ENCODE measurements at places on chromosomes 3 and 15.

DNA sequence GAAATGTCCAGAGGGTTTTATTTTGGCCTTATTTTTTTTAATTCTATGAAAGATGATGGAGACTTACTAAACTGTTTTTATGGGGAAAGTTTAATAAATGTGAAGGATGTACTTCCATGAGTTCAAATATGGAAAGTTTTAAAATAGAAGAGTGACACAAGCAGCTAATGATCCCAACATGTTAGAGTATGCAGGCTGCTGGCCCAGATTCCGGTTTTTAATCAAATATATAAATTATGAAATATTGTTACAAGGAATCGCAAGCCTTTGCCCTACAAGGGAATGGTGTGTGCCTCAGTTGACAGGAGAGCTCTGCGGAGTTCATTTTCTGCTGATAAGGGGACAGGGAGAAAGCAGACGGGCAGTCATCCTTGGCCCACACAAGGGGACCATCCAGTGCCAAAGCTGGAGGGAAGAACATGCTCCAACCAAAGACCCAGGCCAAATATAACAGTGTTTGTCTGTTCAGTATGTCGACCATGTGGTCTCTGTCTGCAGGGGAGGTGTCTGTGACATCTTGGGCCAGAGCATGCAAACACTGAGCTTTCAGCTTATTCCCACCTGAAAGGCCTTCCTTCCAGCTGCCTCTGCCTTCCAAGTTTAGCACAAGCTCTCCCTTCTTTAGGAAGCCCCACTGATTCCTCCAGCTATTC, 69.8 kb downstream of the SSUH2 start:
- DNase-seq = no peak

GRCh38 chr3:124579641-124580040, 150.6 kb upstream of the UMPS start:
- DNase-seq = no peak

GRCh38 chr15:73681063-73681462, 3.1 kb upstream of the CD276 start:
- DNase-seq = no peak

DNA sequence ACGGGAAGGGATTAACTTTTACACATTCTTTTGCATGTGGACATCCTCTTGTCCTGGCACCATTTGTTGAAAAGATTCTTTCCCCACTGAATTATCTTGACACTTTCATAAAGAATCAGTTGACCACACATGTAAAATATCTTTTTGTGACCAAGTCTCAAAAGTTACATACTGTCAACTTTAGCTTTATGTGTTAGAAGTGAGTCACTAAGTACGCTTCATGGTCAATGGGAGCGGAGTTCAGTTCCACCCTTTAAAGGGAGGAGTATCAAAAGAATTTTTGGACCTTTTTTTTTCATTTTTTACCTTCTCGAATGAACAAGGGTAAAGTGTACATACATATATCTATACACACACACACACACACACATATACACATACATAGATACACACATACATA, 35.4 kb downstream of the MAPK6 start:
- no peak for DNase-seq

DNA sequence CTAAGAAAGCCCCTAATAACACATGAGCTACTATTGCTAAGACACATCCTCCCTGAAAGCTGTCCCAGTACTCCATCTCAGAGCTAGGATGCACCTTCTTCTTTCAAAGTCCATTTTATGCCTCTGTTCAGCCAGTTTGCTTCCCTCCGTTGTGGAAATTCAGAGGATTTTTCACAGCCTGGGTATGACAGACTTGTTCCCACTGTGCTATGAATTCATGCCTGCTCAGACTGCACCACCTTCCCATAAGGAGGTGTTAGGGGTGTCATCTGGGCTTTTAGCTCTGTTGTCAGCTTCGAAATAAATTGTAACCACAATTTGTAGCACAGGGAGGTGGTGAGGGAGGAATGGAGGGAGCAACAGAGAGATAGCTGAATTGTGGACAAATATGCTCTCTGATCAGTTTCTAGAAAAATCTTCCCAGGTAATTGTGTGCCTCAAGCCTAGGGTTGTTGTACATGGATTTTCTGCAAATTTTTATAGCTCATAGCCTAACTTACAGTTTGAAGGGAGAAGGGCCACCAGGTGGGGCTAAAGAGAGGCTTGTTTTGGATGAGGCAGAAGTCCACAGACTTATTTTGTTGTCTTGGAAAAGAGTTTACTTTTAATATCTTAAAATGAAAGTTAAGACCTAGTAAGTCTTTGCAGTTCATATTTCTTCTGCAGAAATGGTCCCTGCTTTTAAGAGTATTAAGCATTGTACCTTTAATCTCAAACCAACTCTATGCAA, 462.0 kb downstream of the PDCD6IP start:
- peak; percentile 75 for DNase-seq

- peak; percentile 75 for DNase-seq
These were observed 2.3 kb upstream of the MBNL1 start for GRCh38 chr3:152266221-152266995.

- no peak for DNase-seq
These were observed 277.0 kb upstream of the LRRC3B start for GRCh38 chr3:26345613-26346012.

DNA sequence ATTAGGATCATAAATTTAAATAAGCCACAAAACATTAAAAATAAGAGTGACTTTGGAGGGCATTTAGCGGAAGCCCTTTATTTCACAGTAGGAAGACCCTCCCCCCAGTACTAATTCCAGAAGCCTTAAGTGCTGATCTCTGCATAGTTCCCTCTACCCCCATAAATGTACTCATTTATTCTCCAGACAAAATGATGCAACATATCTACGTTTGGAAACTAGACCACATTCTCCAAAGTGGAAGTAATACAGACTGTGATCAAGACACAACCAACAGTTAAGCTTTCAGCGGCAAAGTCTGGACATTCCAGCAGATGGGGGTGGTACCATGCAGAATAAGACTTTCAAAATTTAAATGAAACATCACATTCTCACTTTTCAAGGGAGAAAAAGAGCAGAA, 44.8 kb upstream of the RPS17 start:
- DNase-seq = no peak

GRCh38 chr3:59186725-59187124, 136.9 kb upstream of the CFAP20DC start:
- DNase-seq = no peak

- no peak for DNase-seq
These were observed 184.9 kb downstream of the SOX2 start for GRCh38 chr3:181896605-181897004.

DNA sequence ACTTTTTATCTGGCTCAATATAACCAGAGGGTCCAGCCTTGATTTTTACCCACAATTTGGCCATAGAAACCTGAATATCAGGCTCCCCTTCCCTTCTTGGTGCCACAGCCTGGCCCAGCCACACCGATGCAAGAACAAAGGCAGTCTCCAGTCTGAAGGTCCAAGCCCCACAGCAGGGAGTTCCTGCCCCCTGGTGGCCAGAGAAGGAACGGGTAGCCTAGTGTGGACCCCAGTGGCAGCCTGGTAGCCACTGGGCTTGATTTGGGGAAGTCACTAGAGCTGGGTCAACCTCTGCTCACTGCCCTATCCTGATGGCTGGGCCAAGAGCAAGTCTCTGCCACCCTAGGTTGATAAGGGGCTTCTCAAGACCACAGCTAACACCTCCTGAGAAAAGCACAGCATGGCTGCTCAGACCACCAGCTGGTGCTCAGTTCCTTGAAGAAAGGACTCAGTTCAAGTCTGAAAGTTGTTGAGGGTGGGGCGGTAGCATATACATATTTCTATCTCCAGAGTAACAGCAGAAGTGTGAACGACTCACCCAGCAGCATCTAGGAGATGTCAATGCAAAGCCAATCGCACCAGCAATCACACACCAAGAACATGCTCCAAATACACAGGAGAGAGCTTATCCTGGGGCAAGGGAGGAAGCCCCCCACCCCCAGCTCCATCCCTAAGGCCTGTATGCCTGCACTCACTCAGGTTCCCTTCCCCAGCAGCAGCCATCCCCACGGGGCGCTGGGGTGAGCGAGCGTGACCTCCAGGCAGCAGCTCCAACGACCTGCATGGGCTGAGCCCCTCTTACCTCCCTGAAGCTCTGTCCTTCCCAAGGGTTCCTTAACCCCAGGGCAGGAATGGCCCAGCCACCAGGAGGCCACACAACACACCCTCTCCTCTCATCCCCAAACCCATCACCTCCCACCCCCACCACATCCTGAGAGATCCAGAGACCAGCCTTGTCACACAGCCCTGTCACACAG, 7.6 kb downstream of the PFKFB4 start:
- DNase-seq = peak; percentile 85

GRCh38 chr15:35514759-35515158, 31.2 kb downstream of the DPH6 start:
- no peak for DNase-seq

DNA sequence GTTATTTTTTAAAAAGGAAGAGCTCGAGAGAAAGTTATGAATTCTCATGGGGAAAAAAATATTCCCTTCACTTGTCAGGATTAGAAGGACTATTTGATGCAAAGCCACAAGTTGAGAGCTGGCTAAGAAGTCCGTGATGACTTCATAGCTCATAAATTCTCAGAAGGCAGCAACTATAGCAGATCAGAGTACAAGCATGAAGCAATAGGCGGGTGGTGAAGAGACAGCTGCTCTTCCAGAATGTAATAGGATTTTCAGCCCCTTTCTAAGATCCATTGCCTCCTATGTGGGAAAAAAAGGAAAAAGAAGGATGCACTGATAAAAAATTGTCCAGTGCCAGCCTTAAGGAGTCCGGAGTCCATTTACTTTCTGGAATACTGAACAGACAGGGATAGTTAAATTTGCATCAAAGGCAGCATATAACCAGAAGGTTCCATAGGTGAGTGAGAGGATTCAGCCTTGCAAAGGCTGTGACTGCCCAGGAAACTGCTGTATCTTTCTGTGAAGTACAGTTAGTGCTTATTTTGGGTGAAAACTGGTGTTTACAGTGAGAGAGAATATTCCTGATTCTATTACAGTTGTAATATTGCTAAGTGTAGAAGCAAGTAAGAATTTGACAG, 929.5 kb upstream of the ALCAM start:
- DNase-seq = no peak

DNA sequence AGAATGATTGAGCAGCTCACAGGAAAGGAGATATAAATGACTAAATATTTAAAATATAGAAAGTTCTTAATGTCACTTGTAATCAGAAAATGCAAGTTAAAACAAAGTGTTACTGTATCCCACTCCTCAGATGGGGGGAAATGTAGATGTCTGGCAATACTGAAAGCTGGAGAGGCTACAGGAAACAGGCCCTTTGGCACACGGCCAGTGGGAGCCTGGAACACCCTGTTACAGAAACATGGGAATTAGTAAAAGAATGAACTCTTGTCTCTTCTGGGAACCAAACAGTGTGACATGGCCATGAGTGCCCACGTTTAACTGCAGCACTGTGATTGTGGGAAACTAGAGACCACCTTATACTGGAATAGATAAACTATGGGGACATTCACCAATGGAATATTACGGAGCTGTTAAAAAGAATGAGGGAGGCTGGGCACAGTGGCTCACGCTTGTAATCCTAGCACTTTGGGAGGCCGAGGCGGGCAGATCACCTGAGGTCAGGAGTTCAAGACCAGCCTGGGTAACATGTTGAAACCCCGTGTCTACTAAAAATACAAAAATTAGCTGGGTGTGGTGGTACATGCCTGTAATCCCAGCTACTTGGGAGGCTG, 50.2 kb downstream of the CDCP1 start:
- DNase-seq = no peak

DNA sequence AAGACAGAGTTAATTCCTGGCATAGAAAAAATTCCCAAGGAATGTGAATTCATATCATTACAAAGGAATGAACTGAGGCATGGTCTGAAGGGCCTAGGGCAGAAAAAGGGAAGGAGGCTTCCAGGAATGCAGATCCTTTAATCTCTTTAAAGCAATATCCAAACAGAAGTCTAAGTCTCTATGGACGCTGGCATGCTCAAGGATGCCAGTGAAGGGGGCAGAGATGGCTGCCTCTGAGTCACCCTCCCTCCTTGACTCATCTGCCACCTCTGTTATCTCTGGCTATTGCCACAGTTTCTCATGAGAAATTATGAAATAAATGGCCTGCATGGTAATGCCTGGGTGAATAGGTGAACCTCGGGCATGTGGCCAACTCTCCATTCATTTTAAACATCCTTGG, 96.3 kb upstream of the BCL6 start:
- DNase-seq = no peak

DNA sequence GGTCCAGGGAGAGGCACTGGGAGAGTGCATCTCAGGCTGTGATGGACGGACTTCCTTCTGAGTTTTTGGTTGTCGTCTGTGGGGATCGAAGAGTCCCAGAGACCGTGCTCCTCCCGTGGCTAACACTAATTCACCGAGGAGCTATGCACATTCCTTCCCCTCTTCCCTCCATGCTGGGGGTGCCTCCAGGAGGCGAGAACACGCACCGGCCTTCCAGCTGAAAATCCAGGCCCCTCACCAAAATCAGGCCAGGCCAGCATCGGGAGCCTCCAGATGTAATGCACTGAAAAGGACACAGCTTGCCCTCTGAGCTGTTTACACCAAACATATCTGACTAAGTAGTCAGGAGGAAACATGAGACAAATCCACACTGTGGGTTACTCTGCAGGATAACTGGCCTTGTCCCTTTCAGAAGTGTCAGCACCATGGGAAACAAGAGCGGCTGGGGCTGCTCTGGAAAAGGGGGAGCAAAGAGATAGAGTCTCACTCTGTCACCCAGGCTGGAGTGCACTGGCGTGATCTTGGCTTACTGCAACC, 5.5 kb downstream of the RNU5B-1 start:
- no peak for DNase-seq

DNA sequence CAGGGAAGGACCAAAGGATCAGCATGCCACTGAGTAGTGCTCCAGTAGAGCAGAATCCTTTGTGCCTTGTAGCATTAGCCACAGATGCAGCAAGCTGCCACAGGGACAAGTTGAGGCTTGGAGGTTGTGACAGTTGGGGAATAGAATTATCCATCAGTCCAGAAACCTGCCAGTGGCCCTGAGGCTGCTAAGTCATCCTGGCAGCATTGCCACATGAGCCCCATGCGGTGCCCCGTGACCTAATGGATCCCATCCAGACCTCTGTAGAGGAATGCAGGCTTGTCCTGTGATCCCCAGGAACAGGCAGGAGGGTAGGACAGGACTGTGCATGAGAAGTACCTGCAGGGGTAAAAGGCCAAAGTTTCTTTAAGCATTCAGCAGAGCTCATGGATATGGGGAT, 51.7 kb downstream of the BOC start:
- no peak for DNase-seq

- no peak for DNase-seq
These were observed 79.3 kb upstream of the GMNC start for GRCh38 chr3:190941694-190942260.

DNA sequence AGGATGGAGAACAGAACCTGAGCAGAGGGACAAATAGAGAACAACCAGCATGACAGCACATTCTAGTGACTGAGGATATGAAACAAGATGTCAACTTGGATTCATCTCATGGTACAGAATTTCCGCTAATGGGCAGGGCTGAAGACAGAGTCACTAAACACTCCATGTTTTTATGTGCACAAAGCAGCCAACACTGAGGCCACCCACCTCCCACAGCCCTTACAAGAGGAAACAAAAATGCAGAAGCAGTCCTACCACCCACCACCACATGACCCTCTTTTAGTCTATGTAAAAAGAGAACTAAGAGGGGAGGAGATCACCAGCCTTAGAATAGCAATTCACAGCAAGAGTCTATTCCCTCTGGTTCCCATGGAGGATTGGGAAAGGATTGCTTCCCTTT, 131.4 kb upstream of the UBE2E2 start:
- peak; percentile 25 for DNase-seq
